Stimulated activated CD4-positive, alpha-beta T cell treated with anti-CD3 and anti-CD28 coated beads, Interleukin-12 subunit alpha, Interleukin-12 subunit beta, amount 100 ng/mL, for 24 hours (primary cell): ENCODE measurements at places on chromosomes 5 and 9.
A peak's percentile ranks its signal among the peaks of the same experiment; 100 is the strongest.

DNA sequence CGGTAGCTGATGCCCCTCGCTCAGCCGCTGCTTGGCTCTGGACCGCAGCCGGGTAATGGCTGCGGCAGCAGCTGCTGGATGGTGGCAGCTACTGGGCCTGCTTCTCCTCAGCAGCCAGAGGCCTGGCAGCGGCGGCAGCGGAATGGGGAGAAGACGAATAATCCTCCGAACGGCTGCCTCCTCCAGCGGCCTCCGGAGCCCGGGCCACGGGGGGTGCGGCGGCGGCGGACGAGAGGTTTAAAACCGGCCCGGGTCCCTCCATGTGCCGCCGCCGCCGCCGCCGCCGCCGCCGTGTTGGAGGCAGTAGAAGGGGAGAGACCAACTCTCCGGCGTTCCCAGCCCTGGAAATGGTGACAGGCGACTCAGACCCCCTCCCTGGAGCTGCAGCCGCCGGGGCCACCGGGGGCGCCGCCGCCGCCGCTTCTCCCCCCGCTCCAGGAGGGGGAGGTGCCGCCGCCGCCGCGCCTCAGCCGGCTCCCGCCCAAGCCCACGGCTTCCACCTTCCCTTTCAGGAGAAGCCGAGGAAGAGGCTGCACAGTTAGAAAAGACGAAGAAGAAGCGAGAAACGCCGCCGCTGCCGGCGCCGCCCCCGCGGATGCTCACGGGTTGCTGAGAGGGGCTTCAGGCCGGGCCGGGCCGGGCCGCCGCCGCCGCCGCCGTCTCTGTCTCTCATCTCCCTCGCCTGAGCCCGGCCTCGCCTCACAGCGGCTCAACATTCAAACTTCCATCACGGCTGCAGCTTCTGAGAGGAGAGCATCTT lies 118.4 kb upstream of the PRSS3 start:
- DNase-seq = peak; percentile 3

DNA sequence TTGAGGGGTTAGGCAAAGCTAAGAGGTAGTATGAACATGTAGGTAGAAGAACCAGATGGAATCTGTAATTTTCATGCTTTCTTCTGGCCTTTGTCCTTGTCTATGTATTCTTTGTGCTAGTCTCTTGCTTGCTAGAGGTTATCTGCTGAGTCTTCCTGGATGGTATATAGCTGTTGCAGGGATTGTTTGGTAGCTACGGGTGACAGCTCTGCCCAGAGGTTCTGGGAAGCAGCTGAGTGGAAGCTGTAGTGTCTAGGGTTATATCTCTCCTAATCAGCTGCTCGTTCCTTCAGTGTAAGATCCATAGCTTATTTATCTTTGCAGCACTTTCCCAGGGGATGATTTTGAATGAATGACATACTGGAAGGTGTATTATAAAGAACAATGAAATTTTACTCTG lies 100.3 kb downstream of the ATG10 start:
- no peak for DNase-seq

GRCh38 chr5:142215915-142216681 lies 107.5 kb downstream of the NDFIP1 start:
- no peak for DNase-seq

- no peak for DNase-seq
Measured at GRCh38 chr5:124714910-124715309, 31.5 kb downstream of the ZNF608 start.

- DNase-seq = no peak
Measured at GRCh38 chr5:93577854-93578812, 2.9 kb downstream of the NR2F1-AS1 start.

GRCh38 chr9:19410594-19410993 lies 1.8 kb downstream of the ACER2 start:
- DNase-seq = no peak

DNA sequence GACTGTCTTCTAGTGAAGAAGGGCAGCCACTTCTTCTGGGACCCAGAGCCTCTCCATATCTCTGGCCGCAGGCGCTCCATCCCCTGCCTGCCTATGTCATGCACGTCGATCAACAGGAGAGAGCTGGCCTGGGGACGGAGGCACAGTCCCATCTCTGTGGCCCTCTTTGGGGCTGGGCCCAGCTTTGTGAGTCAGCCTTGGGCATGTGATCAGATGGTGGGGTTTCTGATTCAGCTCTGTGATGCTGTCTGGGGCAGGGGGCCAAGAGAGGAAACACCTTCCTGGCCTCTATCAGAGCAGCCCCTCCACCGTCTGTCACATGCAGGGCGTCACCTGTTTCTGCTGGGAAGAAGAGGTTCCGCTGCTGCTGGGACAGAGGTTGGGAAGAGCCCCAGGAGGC lies 72.6 kb downstream of the MVB12B start:
- no peak for DNase-seq

DNA sequence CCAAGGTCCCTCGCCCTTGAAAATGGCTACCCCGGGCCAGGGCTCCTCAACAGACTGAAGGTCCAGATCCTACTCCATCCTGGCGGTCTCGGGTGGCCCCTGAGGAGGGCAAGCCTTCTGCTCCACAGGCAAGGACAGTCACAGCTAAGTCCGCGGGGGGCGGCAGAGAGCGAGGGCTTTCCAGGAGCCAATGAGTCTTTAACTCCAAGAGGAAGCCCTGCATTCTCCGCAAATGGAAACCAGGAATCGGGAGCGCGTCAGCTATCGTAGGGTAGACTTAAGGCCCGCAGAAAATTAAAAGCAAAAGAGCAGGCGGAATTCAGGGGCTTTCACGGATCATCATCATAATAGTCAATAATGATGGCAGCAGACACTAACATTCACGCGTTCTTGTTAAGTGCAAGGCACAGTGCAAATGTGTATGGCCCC lies 87.8 kb upstream of the TNFAIP8 start:
- DNase-seq = peak; percentile 43

- peak; percentile 32 for DNase-seq
Measured at GRCh38 chr5:151154931-151155774, 2.4 kb downstream of the ANXA6 start.

DNA sequence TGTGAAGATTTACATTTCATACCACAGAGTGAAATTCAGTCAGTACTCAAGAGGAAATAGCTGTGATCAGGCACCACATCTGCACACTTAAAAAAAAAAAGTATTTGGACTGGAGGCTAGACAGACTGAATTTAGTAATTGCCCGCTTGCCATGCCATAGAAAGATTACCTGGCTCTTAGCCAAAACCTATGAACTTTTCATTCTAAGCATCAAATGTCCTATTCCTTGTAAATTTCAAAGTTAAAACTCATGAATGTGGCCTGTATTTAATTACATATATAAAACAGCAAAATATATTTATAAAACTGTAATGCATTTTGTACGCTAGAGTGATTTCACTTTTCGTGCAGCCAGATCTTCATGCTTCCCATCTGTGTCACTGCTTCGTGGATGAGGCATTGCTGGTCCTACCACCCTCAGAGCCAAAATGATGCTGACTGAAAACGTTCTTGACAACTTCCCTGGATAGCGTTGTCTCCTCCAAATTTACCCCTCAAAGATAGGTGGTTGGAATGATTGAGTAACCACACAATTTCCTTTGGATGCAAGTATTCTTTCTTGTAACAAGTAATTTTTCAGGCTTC lies 447.9 kb upstream of the SGCD start:
- DNase-seq = no peak

DNA sequence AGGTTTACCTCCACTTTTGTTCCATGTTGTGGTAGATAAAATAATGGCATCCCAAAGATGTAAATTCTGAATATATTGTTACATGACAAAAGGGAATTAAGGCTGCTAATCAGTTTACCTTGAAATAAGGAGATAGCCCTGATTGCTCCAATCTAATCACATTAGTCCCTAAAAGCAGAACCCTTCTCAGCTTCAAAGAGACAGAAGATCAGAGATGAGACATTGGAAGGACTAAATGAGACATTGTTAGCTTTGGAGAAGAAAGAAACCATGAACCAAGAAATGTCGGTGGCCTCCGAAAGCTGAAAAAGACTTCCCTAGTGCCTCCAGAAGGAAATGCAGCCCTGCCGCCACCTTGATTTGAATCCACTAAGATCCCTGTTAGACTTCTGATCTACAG lies 82.8 kb upstream of the PARP8 start:
- DNase-seq = no peak

GRCh38 chr5:148860599-148860998 lies 34.2 kb downstream of the ADRB2 start:
- no peak for DNase-seq

GRCh38 chr5:133294380-133294779 lies 242.6 kb downstream of the HSPA4 start:
- no peak for DNase-seq

DNA sequence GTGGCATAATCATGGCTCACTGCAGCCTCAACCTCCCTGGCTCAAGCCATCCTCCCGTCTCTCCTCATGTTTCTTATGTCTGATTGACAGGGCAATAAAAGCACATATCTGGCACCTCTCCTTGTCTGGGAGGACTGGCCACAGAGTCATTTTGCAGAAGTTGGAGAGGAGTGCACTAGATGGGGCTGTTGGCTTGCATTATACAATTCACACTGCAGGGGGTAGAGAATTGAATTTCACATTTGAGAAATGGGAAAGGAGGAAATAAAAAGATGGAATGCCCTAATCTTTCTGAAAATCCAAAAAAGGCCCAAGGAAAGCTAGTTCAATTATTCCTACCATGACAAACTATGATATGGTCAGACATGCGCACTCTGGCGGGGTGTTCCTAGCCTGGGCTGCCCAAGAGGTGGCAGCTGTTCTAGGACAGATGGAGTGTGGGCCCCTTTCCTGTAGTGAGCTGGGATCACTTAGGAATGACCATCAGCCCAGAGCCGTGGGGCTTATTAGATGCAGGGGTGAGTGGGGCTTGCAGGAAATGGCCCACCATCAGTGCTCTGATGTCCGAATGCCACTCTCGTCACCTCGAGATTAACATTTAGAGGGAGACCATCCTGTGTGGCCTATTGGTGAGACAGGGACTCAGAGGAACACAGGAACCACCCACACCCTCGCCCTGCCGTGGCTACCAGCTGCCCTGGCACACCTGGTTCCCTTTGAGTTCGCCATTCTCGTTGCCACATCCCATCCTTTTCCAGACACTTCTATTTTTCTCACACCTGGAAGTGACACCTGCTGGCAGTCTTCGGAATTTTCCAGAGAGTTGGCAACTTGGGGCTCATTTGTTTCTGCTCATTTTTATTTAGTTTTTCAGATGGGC lies 21.8 kb upstream of the ANKRD18A start:
- no peak for DNase-seq

DNA sequence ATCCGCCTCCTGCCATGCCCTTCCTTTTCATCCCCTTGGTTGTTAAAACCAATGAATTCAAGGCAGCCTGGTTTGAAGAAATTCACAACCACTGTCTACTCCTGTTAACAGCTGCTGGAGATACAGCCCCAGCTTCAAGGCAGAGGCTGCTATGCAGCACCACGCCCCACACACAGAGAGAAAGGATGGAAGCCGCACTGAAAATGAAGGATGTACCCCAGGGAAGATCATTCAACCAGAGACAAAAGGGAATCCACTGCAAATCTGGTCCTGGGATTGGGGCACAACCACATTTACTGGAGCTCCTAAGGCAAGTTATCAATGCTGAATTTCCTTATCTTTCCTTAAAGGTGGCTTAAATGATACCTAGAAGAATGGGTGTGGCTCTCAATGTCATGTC lies 58.7 kb downstream of the DPYSL3 start:
- DNase-seq = no peak

GRCh38 chr5:102857076-102857818 lies 102.1 kb downstream of the PAM start:
- no peak for DNase-seq

DNA sequence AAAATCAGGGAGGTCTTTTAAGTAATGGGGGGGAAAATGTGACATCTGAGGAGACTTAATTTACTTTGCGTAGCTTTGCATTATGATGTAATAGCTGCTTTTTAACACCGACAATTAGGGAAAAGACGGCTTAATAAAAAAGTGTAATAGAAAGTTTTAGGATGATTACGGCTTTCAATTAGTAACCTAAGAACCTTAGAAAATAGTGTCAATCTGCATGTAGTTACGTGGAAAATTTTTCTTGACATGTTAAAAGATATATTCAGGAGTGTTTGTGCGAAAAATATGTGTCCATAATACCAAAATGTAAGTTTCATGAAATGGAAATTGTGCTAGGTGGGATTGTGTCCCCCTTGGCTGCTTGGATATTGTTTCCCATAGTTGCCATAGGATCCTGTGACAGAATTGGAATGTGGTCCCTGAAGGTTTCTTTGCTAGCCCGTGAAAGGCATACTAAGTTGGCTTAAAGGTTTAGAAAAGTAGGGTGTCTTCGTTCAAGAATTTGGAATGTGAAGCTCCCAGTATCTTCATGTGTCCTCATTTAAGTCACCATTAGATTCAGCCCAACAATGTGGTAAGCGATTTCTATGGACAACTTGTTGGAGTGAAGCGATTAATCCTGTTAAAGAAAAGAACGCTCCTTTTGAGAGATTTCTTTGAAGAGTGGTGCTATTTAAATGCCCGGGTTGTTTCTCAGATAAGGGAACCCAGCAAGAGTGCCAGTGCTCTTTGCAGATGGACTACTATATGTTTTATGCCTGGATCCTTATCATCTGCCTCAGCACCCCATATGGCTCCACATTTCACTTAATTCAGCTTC lies 2.0 kb downstream of the RGMB start:
- DNase-seq = no peak

GRCh38 chr5:33465120-33465519 lies 24.4 kb downstream of the TARS1 start:
- no peak for DNase-seq

DNA sequence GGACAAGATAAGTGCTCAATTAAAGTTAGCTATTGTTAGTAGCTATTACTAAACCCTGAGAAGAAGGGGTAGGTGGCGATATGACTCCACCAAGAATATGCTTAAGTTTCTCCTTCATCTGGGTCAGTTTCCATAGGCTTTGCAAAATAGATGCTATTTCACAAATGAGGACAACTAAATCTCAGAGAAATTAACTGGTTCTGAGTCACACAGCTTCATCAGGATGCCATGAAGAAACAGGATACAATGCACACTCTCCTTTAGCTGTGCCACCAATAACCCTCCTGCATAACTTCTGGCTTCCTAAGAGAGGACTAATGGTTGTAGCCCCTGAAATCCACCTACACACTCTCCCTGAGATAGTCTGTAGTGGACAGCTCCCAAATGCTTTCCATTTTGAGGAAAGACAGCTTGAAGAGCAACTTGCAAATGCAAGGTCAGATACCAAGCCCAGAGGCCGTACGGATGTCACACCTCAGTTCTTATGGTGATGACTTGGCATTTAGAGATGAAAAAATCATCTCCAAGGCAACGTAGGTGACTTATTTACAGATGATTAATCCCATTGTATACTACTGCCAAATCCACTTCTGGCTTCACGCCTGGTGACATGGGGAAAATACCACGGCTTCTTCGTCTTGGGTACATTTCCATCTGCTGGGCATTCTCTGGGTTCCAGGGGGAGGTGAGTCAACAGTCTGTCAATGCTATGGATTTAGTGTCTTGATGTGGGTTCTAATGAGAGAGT lies 251.4 kb upstream of the IL12B start:
- DNase-seq = no peak

DNA sequence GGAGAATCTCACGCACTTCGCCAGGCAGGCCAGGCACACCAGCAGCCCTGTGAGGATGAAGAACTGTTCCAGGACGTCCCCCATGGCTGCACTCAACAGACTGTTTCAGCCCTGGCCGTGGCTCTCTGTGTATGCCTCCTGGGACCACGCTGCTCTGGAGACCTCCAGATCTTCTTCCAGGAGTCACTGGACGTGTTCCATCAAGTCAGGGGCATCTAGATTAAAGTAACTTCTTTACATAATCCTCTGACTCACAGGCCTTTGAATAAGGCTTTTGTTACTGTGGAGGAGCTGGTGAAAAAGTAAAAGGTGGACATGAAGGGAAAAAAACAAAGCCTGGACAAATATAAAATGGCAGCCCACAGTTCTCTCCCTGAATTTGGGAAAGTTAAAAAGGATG lies at the start of gene HSD17B3:
TSS of gene HSD17B3 (minus strand) at position 156 of the 400 bp plus-strand sequence. CDS start at position 84, 72 bp downstream.
- no peak for DNase-seq
